ENCODE measurements at places on chromosomes 2 and 18. TPM values are rescaled to one million over a fixed set of nuclear protein-coding genes. Genes with fewer than 3 reads are reported as not detected.

Gene SRD5A2
- not detected for total RNA-seq

Gene ALPI
- total RNA-seq, result not detected

Gene SATB2
- 2.8 TPM for total RNA-seq

Gene SMARCAL1
- 20.4 TPM for total RNA-seq

Gene RAB31
- total RNA-seq, result 51.7 TPM

Gene TLK1
- total RNA-seq, result 24.0 TPM

Gene ALLC
- not detected for total RNA-seq

- no peak for DNase-seq
These were observed 52.4 kb downstream of the PPIG start for GRCh38 chr2:169636440-169637097.

GRCh38 chr2:81234711-81235110 lies 930.2 kb upstream of the LRRTM1 start:
- no peak for DNase-seq

- DNase-seq, result no peak
These were observed 25.1 kb downstream of the ARMC9 start for GRCh38 chr2:231223458-231223976.

- no peak for DNase-seq
These were observed 51.1 kb upstream of the SLC66A3 start for GRCh38 chr2:11103984-11104793.

DNA sequence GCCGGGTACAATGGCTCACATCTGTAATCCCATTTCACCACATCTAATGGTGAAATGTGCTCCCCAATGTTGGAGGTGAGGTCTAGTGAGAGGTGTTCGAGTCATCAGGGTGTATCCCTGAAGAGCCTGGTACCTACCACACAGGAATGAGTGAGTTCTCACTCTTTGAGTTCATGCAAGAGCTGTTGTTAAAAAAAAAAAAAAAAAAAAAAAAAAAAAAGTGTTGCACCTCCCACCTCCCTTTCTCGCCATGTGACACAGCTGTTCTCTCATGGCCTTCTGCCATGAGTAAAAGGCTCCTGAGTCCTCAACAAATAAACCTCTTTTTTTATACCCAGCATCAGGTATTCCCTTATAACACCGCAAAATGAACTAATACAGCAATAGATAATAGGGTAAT lies 106.3 kb downstream of the C2orf74 start:
- peak; percentile 37 for DNase-seq

DNA sequence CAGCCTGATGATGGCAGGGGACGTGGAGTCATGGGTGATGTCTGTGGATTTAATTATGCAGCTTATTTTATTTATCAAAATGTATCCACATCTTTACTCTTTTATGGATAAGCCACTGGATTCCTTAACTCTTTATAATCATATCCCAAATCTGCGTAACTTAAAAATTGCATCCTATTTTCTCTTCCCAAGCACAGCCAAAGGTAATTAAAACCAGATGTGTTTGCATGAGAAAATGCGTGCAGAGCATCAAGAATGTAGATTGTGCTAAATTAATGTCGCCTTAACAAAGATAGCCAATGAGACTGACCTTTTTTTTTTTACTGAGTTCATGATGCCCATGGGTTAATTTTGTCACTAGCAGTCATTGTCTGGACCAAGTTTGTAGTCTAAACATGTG lies 10.0 kb downstream of the SH3RF3 start:
- no peak for DNase-seq

DNA sequence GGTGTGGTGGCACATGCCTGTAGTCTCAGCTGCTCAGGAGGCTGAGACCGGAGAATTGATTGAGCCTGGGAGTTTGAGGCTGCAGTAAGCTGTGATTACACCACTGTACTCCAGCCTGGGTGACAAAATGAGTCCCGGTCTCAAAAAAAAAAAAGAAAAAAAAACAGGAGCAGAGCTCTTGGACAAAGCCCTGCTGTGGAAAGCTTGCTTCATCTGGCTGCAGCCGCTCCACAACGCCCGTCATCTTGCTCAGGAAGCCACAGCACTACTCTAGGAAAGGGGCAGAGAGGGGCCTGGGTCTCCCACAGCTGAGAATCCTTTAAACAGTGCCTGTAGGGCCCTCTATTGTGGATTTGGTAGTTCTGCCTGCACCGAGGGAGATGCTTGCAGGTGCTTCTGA lies 11.0 kb downstream of the ATG4B start:
- no peak for DNase-seq

GRCh38 chr2:21412944-21413443 lies 289.2 kb downstream of the TDRD15 start:
- DNase-seq, result no peak

GRCh38 chr2:20525041-20526035 lies 78.5 kb downstream of the RHOB start:
- DNase-seq, result no peak

- DNase-seq, result no peak
These were observed 147.1 kb downstream of the ARHGAP28 start for GRCh38 chr18:6876641-6877041.

GRCh38 chr18:13409026-13409425 lies 190.5 kb downstream of the LDLRAD4 start:
- no peak for DNase-seq
